Stimulated activated CD8-positive, alpha-beta memory T cell treated with anti-CD3 and anti-CD28 coated beads, Interleukin-7, amount 100 ng/mL, for 1 hour (primary cell): ENCODE measurements at places on chromosomes 6 and 20.

DNA sequence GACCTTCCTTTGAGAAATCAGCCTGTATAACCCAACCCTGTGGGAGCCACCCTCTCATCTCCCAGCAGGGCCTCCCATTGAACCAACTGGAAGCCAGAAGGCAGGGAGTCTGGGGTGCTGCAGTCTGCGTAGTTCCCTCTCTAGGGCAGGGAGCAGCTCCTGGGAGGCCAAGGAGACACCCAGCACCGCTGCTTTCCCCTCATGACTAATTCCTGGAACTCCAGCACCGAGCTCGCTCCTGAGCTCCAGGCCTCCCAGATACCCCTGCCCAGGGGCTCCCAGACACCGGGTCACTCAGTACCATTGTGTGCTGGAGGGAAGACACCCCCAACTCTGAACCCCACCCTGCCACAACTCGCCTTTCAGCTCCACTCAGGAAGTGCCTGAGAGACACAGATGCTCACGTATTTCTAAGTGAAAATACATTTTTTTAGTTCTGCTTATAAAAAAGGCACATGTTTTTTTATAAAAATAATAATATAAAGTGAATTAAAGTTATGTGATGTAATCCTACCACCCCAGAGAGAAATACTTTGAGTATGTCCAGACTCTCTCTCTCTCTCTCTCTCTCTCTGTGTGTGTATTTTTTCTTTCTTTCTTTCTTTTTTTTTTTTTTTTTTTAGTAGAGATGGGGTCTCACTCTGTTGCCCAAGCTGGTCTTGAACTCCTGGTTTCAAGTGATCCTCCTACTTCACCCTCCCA is 17.5 kb downstream of the PIM1 start:
- DNase-seq: no peak

- no peak for DNase-seq
Observed at GRCh38 chr6:119148825-119149525, 70.5 kb upstream of the FAM184A start.

DNA sequence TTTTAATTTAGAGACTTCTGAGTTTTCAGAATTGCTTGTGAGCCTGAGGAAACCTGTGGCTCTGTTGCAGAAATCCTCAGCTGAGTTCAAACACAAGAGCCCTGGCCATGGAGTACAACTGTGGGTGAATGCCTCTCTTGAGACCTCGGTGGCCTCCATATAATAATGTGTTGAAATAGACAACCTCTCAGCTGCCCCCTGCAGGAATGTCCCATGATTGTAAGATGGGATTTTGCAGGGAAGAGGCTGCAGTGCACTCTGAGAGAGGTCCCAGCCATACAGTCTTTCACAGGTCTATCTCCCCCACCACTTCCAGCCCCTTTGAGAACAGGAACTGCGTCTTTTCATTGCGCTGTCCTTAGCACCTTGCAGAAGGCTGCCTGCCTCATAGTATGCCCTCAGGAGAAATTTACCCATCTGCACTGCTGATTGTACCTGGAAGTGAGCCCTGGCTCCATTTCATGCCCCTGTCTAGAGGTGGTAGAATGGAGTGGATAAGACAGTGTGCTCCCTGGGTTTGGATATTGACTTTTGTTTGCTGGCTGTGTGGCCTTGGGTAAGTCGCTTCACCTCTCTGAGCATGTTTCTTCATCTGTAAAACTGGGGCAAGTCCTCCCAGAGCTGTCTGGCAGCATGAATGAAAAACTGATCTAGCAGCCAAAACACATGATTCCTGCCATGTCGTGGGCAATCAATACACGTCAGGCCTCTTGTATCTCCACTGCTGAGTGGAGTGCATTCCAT is 16.8 kb upstream of the CDH22 start:
- DNase-seq: no peak

DNA sequence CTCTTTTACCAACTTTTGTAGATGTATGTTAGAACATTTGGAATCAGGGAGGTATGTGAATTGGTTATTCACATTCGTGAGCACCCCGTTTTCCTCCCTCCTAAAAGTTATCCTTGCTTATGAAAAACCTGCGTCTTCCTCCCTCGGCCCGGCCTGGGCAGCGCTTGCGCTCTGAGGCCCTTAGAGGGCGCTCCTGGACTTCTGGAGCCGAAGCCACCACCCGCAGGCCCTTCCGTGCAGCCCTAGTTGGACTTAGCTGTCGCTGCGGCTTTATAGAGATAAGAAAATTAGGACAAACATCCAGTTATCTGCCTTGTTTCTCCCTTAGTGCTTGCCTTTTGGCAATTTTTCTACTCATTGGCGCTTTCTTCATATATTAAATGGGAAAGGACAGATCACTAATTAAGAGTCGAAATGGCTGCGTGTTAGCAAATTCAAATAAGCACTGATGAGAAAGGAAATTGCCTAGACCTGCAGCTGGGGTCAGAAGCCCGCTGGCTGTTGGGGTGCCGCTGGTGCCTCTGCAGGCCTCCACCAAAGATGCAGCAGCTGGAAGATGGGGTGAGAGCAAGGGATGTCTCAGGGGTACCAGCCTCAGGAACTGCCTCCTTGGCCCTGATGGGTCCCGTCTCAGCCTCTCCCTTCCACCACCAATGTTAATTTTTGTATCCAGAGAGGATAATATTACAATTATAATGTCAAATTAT is 5.2 kb downstream of the FNDC1 start:
- DNase-seq: peak; percentile 36

- DNase-seq: no peak
Observed at GRCh38 chr6:113352029-113352801, 504.9 kb upstream of the MARCKS start.
